Effector CD8-positive, alpha-beta T cell (primary cell): ENCODE measurements at places on chromosomes 1 and 21.

DNA sequence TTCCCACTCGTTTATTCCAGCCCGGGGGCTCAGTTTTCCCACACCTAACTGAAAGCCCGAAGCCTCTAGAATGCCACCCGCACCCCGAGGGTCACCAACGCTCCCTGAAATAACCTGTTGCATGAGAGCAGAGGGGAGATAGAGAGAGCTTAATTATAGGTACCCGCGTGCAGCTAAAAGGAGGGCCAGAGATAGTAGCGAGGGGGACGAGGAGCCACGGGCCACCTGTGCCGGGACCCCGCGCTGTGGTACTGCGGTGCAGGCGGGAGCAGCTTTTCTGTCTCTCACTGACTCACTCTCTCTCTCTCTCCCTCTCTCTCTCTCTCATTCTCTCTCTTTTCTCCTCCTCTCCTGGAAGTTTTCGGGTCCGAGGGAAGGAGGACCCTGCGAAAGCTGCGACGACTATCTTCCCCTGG, 716 bp downstream of the OLIG2 start:
- DNase-seq = no peak

DNA sequence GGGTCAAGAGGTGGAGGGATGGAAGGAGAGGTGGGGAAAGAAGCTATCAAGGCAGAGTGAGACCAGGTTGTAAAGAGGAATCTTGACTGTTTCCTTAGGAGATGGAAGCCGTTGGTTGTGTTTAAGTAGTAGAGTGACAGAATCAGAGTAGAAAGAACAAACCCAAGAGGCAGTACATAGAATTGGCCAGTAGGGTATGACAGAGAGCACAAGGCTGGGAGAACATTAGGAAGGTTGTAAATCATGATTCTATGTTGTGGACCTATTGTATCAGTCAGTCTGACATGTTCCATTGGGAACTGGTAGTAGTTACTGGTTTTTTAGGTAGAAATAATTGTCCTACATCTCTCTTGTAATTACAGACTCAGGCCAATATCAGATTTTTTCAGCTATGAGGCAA, 486.9 kb upstream of the USP24 start:
- no peak for DNase-seq

GRCh38 chr1:12275370-12275769, 45.5 kb downstream of the VPS13D start:
- peak; percentile 2 for DNase-seq

DNA sequence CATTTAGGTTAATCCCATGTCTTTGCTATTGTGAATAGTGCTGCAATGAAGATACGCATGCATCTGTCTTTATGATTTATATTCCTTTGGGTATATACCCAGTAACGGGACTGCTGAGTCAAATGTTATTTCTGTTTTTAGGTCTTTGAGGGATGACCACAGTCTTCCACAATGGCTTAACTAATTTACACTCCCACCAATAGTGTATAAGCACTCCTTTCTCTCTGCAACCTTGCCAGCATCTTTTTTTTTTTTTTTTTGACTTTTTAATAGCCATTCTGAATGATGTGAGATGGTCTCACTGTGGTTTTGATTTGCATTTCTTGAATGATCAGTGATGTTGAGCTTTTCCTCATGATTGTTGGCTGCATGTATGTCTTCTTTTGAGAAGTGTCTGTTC, 33.5 kb downstream of the ASH1L start:
- DNase-seq = no peak

GRCh38 chr1:109315288-109315687, 8.5 kb upstream of the MYBPHL start:
- no peak for DNase-seq

- DNase-seq = no peak
These were observed 33.1 kb downstream of the WDR4 start for GRCh38 chr21:42846221-42846620.

- no peak for DNase-seq
These were observed 1.8 kb upstream of the CDA start for GRCh38 chr1:20586953-20587660.

DNA sequence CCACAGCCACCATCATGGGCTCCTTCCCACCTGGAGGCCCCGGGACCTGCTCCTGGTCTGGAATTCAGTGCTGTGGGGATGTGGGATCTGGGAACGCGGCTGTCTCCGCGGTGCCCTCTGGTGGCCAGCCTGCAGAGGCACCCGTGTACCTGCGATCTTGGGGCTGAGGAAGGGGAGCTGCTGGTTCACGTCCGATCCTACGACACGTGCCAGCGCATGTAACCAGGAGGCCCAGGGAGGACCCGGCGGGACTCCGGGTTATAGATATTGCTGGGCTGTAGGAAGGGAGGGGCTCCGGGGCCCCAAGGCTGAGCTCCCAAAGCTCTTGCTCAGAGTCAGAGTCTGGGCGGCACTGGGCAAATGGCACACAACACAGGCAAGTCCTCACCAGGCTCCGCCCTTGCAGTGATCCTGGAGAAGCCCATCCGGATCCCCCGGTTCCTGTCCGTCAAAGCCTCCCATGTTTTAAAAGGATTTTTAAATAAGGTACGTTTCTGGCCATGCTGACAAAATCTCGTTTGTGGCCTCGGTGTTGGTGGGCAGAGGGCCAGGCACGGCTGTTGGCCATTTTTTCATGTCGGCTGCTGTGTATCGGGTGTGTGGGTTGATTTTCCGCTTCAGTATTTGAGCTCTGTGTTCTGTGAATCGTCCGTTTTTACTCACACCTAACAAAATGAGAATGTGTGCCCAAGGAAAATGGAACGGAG, 20.1 kb downstream of the FAAP20 start:
- no peak for DNase-seq

GRCh38 chr1:89804642-89805237, 16.1 kb upstream of the LRRC8D start:
- DNase-seq = peak; percentile 75

GRCh38 chr1:201902198-201902597, 13.5 kb downstream of the SHISA4 start:
- no peak for DNase-seq

DNA sequence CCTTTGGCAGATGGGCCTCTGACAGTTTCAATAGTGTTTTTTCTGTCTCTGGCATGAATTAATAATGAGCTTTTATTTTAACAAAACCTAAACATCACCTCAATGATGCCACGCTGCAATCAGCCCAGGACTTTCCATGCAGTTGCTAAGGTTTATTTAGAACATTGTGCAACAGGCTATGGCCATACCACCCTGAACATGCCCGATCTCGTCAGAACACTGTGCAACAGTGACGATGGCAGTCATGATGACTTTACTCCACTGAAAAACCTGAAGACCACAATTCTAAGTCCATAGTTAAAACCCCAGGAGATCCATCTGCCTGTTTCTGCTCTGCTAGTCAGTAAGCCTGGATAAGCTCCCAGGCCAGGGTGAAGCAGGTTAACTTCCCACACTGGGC, 310.0 kb downstream of the PBX1 start:
- no peak for DNase-seq

DNA sequence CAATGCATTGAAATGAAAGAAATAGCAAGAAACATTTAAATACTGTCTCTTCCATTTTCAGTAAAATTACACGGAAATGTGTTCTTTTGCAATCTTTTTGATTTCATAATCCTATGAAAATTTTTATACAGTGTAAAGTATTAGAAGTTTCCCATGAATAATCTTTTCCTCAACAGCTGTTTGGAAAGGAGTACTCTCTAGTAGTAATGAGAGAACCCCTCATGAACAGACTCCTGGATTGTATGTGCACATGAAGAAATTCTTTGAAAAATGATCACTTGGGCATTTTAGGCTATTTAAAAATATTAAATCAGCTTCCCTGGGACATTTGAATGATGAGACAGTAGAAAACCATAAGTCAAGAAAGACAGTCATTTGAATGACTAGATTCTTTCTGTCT, 64.4 kb downstream of the LHX9 start:
- DNase-seq = no peak

DNA sequence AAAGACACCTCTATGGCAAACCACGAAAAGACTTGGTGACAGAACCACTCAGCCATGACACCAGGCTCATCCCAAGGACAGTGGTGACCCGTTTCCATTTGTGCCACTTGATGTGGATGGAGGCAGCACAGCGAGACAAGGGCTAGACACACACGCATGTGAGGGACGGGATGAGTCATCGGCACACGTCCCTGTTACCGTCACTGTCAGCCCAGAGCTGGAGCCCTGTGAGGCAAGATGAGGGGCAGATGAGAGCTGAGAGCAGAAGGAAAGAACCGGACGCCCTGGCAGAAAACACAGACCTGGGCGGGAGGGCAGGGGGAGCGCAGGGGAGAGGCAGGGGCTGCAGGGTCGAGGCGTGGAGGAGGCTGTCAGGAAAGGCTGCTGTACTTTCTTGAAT, 57.8 kb downstream of the SIK1 start:
- no peak for DNase-seq

- DNase-seq = no peak
These were observed 44.4 kb downstream of the TM2D1 start for GRCh38 chr1:61680500-61680899.

DNA sequence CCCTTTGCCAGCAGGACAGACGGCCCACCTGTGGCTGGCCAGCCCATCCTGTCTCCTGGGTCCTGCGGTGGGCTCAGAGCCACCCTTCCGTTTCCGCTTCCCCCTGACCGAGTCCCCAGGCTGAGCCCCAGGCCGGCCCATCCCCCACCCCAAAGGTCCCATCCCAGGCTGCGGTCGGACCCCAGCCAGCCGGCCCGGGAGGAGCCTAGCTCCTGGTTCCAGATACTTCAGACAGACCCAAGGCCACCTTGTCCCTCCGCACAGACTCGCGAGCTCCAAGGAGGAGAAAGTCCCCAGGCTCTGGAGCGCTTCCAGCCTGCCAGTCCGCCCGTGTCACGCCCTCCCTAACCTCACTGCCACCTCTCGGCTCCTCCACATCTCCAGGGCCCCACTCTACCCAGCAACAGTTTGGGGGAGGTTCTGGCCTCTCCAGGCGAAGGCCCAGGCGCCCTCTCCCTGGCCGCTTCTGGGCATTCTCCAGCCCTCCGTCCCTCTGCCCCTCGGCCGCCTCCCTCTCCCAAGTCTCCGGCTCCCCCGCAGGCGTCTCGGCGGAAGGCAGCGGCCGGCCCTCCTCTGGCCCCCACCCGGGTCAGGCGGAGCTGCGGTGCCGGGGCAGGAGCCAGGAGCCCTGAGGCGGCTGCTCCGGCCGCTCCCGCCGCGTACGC, 835 bp downstream of the LRRN2 start:
- DNase-seq = no peak

DNA sequence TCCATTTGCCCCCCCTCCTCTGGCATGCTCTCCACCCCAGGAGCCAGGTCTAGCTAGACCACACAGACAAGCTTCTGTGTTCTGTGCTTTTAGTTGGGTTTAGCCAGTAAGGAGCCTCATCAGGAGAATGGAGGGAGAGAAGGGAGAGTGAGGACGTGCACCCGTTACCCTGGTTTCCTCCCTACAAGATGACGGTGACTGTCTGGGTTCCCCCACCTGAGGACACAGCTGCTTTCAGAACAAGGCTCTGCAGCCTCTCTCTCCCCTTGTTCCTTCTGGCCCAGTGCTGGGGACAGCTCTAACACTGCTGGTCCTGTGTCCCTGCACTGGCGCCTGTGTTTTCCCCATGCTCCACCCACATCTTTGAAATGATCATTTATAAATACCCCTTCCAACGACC, 184.4 kb upstream of the GALNT2 start:
- no peak for DNase-seq

- DNase-seq = no peak
These were observed 33.4 kb downstream of the IFI44 start for GRCh38 chr1:78683079-78683478.

- no peak for DNase-seq
These were observed 414.3 kb upstream of the NR5A2 start for GRCh38 chr1:199612976-199613774.
